ENCODE measurements at places on chromosomes 2 and 18. TPM values are rescaled to one million over a fixed set of nuclear protein-coding genes. Genes with fewer than 3 reads are reported as not detected.
A peak's percentile ranks its signal among the peaks of the same experiment; 100 is the strongest.

MC2R gene
- polyA plus RNA-seq = not detected

RGPD3 gene
- polyA plus RNA-seq = 0.12 TPM

SPHKAP gene
- polyA plus RNA-seq = not detected

CROCC2 gene
- polyA plus RNA-seq = not detected

DNA sequence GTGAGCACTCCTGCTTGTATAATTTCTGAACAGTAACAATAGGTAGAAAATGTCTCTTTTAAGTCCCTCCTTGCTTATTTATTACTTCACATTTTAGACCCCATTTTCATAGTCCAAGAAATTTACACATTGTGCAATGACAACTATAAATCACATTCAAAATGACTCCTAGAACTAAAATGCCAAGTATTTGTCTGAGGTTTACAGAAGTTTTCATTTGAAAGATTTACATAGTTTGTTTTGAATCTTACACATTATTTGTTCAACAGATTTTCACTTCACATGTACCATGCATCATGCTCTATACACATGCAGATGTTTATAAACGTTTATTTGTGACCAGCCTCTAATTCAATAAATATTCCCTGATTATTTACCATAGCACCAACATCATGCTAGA, 15.7 kb upstream of the TRIB2 start:
- no peak overlapping the region for H3K27ac ChIP-seq
- H3K4me1 ChIP-seq = peaks cover 30% of the 10 kb centered on the region
- no peaks in the 10 kb centered on the region for H3K36me3 ChIP-seq
- no peak for DNase-seq
- no peak overlapping the region for H3K4me3 ChIP-seq

DNA sequence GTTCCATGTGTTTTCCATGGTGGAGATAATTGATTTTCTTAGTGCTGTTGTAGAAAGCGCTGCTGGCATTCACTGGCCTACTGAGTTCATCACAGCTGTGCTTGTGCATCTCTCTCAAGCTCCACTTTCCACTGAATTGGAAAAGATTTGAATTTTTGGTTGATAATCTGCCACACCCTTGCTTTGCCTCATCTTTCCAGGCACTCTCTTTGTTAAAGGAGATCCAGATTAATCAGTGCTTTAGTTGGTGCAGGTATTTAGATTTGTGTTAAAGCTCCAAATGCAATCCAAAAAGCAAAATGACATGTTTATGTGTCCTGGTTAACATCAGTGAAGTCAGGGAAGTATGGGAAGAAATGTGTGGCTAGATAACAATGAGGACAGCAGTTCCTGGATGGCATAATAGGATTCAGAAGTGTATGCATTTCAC, 2.7 kb upstream of the COL3A1 start:
- no peak for DNase-seq
- H3K27ac ChIP-seq = no peak overlapping the region
- no peaks in the 10 kb centered on the region for H3K4me1 ChIP-seq
- H3K27me3 ChIP-seq = no peaks in the 10 kb centered on the region

DNA sequence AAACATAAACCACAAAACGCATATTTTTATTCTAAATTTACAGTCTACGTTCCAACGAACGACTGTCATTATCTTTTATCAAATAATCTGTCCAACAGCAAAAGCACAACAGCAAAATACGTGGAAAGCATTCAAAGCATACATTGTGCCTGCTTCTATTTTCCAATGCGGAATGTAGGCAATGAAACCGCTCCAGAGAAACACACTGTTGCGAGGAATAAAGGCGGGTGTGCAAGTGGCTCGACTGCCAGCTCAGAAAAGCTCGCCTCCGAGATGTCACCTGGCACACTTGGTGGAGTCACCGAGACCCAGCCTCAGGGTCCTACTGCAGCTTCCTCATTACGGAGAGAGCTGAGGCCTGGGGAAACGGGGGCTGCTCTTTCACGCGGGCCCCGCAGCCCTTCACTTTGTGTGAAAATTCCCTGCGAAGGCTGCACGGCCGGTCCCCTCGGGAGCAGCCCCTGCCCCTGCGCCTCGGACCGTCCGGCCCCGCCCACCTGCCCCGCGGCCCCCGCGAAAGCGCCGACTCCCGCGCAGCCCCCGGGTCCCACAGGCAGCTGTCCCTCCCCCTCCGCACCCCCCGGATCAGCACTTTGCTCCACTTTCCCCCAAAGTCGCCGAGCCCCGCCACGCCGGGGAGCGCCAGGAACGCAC, 752 bp downstream of the MGAT4A start:
- DNase-seq = peak; percentile 74
- H3K36me3 ChIP-seq = no peaks in the 10 kb centered on the region
- peak overlapping the region; percentile 72 for H3K4me3 ChIP-seq
- no peaks in the 10 kb centered on the region for H3K27me3 ChIP-seq
- peaks cover 65% of the 10 kb centered on the region for H3K4me1 ChIP-seq
- peak overlapping the region; percentile 32 for H3K27ac ChIP-seq

DNA sequence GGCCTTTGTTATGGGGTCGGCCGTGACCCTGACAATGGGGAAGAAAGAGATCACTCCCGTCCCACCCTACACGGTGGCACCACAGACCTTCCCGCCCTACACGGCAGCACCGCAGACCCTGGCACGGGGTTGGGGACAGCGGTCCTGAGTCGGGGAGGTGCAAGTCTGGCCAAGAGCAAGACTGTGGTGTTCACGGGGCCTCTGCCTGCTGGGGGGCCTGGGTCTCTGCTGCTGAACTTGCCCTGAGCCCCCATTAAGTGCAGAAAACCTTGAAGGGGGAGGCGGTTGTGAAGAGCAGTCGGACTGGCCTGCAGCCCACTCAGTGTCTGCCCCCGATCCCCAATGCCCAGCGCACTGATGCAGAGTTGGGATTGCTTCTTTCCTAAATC, 75.9 kb downstream of the SLC66A2 start:
- no peaks in the 10 kb centered on the region for H3K27me3 ChIP-seq
- DNase-seq = no peak
- H3K36me3 ChIP-seq = no peaks in the 10 kb centered on the region
- H3K27ac ChIP-seq = no peak overlapping the region
- no peaks in the 10 kb centered on the region for H3K4me1 ChIP-seq

DNA sequence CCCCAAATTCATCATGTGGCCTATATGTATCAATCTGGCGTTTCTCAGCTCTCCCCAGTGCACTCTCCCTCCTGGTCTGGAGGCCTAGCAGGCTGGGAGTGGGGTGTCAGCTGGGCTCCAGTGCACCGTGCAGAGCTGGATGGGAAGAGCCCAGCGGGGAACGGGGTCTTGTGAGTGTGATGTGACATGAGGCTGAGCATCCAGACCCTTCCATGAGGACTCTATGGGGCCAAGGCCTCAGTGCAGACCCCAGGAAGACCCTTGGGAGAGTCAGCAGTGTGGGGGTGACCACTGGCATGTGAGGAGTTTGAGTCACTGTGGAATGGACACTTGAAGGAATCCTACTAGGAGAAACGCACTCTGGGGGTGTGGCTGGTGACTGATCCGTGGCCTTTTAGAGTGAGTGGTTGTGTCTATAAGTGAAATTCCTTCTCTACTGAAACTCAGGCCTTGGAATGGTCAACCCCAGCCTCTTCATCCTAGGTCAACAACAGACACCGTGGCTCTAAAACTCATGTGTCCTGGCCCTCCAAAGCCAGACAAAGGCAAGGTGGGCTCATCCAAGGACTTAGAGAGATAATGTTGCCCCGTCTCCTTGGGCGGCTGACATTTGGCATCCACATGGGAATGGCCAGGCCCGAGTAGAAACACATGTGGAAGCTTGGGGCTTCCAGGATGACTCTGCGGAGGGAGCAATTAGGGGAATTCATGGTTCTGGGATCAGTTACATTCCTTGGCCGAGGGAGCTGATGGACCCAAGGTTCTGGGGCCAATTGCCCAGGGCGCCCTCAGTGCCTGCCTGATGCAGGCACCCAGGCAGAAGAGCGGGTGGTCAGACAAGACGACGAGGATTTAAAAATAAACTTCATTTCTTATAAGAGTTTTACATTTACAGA, 156.0 kb upstream of the TWIST2 start:
- no peaks in the 10 kb centered on the region for H3K36me3 ChIP-seq
- DNase-seq = no peak
- no peaks in the 10 kb centered on the region for H3K4me1 ChIP-seq
- no peak overlapping the region for H3K27ac ChIP-seq

- H3K4me1 ChIP-seq = no peaks in the 10 kb centered on the region
- no peak for DNase-seq
- peaks cover 59% of the 10 kb centered on the region for H3K36me3 ChIP-seq
- no peaks in the 10 kb centered on the region for H3K27me3 ChIP-seq
- no peak overlapping the region for H3K27ac ChIP-seq
Measured at GRCh38 chr18:74507927-74508326, 11.8 kb downstream of the CNDP2 start.

DNA sequence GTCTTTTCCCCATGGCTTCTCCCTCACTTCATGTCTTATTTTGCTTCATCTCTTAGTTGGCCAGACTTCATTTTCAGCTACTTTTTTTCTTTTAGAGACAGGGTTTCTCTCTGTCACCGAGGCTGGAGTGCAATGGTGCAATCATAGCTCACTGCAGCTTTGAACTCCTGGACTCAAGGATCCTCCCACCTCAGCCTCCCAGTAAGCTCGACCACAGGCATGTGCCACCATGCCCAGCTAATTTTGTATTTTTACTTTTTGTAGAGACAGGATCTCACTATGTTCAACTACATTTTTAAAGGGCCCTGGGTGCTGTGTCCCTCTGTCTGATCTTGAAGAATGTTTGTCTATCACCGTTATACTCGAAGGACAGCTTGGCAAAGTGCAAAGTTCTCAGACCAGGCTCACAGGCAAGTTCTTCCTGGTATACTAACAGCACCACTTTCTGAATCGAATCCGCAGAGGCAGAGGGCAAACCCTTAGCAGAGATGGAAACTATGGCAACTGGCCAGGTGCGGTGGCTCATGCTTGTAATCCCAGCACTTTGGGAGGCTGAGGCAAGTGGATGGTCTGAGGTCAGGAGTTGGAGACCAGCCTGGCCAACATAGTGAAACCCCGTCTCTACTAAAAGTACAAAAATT, 60.9 kb downstream of the SOWAHC start:
- H3K4me3 ChIP-seq = no peak overlapping the region
- H3K36me3 ChIP-seq = no peaks in the 10 kb centered on the region
- no peaks in the 10 kb centered on the region for H3K27me3 ChIP-seq
- H3K27ac ChIP-seq = no peak overlapping the region
- no peaks in the 10 kb centered on the region for H3K4me1 ChIP-seq
- no peak for DNase-seq

Measured in CD8-positive, alpha-beta memory T cell (primary cell).